Left colon (tissue), 2 donors: ENCODE measurements at places on chromosomes 12 and 14. TPM values are rescaled to one million over a fixed set of nuclear protein-coding genes. Genes with fewer than 3 reads are reported as not detected.

Gene RHOF
- total RNA-seq = 148 TPM

Gene B4GALNT1
- total RNA-seq = 0.98 TPM

Gene HOXC9
- total RNA-seq = not detected

Gene ATG101
- total RNA-seq = 35.0 TPM

Gene MANSC4
- not detected for total RNA-seq

Gene OASL
- total RNA-seq = 16.6 TPM

Gene IFNG-AS1
- total RNA-seq = 0.56 TPM

Gene AHNAK2
- total RNA-seq = 3.2 TPM

Gene RTL1
- not detected for total RNA-seq

Gene ZFHX2
- 0.49 TPM for total RNA-seq

Gene MOAP1
- 20.0 TPM for total RNA-seq

Gene SERPINA10
- total RNA-seq = 0.18 TPM

Gene SDR9C7
- not detected for total RNA-seq

Gene NGB
- 0.31 TPM for total RNA-seq

Gene NRL
- 1.5 TPM for total RNA-seq

Gene KCNMB4
- 1.5 TPM for total RNA-seq

Gene RTN1
- total RNA-seq = 1.5 TPM

Gene LRRC23
- total RNA-seq = 4.3 TPM

Gene SPTB
- 0.34 TPM for total RNA-seq

Gene ITGA5
- 49.1 TPM for total RNA-seq

Gene PIWIL1
- total RNA-seq = 0.31 TPM
